ENCODE measurements at places on chromosomes 5 and 9. TPM values are rescaled to one million over a fixed set of nuclear protein-coding genes. Genes with fewer than 3 reads are reported as not detected.

The NEUROG1 gene
- not detected for total RNA-seq

DNA sequence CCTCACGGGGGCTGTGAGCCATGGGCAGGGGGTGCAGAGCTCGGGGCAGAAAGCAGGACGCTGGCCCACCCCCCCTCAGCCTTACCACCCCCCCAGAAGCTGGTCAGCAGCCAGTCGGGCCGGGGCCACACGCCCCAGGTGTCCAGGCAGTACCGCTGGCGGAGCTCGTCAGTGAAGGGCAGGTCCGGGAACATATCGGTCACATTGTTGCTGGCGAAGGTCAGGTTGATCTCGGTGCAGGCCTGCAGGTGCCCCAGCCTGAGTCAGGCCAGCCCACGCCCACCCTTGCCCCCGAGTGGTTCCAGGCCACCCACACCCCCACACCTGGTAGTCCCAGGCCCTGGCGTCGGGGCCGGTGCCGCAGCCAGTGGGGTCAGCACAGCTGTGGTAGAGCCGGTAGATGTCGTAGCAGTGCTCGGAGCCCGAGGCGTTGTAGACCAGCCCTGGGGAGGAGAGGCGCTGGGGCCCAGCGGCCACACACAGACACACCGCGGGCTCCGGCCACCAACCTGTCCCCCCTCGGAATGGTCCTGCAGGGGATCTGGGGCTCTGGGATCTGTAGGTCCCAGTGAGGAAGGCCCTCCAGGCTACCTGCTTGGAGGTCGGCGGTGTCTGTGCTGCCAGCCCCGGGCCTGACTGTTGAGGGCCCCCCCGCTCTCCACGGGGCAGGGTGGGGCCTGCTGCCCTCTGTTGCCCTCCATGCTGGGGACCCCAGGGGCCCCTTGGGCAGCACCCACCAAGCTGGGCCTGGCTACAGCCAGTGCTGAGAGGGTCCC is 2.6 kb downstream of the DPP7 start:
- no peak for DNase-seq

DNA sequence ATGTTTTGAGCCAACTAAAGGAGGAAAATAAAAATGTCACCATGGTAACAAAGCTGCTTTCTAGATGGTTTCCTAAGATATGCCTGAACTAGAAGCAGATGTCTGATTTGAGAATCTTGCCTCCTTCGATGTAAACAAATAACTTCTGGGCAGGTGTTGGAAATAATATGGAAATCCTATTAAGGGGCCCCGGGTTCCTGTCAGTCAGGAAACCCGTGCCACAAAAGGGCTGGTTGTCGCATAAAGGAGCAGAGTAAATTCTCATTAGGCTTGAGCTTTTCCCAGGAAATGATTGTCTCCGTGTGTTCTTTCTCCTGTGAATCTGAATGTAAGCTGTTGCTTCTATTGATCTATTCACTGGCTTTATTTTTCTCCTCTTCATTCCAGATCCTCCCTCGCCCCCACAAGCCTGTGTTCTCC is 90.8 kb downstream of the TLE4 start:
- DNase-seq: no peak

DNA sequence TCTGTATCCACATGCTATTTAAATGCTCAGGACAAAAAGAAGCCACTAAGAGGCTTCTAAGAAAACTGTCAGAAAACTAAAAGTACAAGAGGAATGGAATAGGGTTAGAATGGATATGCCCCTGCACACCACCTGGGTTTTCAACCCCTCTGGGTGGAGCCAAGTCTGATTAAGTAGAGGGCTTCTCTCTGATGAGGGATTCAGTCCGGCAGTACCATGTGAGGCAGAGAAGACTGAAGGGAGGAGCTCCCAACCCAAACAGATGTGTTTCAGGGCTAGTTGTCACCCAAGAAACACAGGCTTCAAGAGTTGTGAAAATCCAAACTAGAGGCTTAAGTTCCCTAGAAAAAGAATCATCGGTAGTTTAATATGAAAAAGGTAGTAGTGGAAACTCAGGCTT is 12.5 kb downstream of the NREP start:
- DNase-seq: no peak

The RFESD gene
- total RNA-seq: 7.8 TPM

- no peak for DNase-seq
These were observed 341.4 kb downstream of the RAB3C start for GRCh38 chr5:58924306-58924705.

DNA sequence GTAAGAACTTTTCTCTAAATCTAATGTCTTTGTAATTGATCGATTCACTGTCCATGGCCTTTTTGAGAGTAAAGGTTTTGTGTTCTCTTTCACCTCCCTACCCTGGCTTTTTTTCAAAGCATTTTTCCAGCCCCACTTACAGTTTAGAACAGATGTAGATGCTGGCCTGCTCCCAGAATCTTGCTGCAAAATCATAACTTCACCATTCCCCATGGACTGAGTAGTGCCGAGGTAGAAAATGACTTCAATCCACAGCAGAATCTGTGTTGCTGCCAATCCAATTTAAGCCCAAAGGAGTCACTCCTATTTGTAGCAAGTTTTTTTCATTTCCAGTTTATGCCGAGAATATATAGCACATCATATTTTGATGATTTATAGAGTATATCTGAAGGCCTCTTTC is 46.5 kb upstream of the CEMIP2 start:
- DNase-seq: no peak

The TMEM215 gene
- not detected for total RNA-seq

The DRD1 gene
- not detected for total RNA-seq

The TNC gene
- total RNA-seq: not detected

GRCh38 chr9:117278471-117279035 is 136.3 kb downstream of the ASTN2 start:
- no peak for DNase-seq

DNA sequence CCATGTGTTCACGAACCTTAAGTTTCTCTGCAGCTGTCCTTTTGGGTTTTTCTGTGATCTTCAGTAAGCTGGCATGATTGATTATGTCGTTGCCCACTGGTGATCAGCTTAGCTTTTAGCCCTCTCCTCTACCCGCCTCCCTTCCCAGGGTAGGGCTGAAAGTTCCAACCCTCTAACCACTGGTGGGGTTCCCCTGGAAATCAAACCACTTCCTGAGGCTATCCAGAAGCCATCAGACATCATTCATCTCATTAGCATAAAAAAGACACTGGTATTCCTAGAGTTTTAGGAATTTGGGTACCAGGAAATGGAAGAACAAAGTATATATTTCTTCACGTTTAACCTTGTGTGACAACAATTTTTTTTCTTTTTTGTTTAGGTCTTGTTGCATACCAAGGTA is 29.8 kb downstream of the SPIN1 start:
- no peak for DNase-seq

DNA sequence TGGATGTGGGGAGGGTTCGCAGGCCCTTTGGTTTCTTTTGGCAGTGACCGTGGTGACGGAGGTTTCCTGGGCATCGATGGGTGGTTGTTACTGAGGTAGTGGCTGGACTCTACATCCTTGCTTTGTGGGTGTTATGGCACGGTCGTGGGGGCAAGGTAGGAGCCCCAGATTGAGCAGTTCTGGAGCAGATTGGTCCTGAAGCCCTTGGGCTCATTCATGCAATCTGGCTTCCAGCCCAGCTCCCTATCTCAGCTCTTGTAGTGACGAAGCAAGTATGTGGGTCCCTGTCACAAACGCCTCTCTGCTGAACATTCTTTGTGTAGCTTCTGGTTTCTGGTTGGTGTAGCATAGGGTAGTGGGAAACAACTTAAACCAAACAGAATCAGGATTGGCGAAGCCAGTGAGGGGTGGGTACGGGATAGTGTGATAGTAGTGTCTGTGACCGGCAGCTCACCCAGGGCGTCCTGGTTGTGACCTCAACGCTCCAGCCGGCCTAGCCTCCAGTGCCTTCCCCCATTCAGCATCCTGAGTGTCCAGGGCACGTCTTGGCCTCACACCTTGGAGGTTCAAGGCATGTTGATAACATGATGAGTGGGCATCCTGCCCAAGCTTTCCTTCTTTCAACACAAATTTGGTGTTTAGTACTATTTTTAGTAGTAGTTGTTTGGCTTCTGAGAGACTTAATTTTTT is 2.9 kb downstream of the NDUFS6 start:
- no peak for DNase-seq

The PSD2 gene
- total RNA-seq: not detected
